ENCODE measurements at places on chromosomes 12 and 14. TPM values are rescaled to one million over a fixed set of nuclear protein-coding genes. Genes with fewer than 3 reads are reported as not detected.

The ARMH4 gene
- 0.30 TPM for total RNA-seq

The KRT74 gene
- not detected for total RNA-seq

The LRFN5 gene
- not detected for total RNA-seq

The CIROP gene
- total RNA-seq = not detected

The CEP128 gene
- total RNA-seq = 5.7 TPM

The AKT1 gene
- total RNA-seq = 113 TPM

The KCNC2 gene
- not detected for total RNA-seq

The WDHD1 gene
- 13.5 TPM for total RNA-seq

The WIF1 gene
- total RNA-seq = not detected

The SPIC gene
- not detected for total RNA-seq

The NFE2 gene
- 0.07 TPM for total RNA-seq

The IL31 gene
- total RNA-seq = not detected

The ERBB3 gene
- 1.3 TPM for total RNA-seq

The PRR4 gene
- 1.9 TPM for total RNA-seq

The TRPV4 gene
- 0.08 TPM for total RNA-seq

The AICDA gene
- total RNA-seq = not detected

The OR4K15 gene
- not detected for total RNA-seq

The RTL1 gene
- total RNA-seq = 0.32 TPM

The NT5DC3 gene
- total RNA-seq = 7.6 TPM

The NTF3 gene
- not detected for total RNA-seq

The SLC6A12 gene
- total RNA-seq = 1.3 TPM

The FBLN5 gene
- total RNA-seq = 2.2 TPM

The INSM2 gene
- total RNA-seq = 0.08 TPM

The MAP1LC3B2 gene
- total RNA-seq = 1.3 TPM

The HOXC12 gene
- not detected for total RNA-seq

The SLC25A21 gene
- 0.53 TPM for total RNA-seq

The PLEKHG3 gene
- total RNA-seq = 42.5 TPM
